Natural killer cell treated with Interleukin-12 subunit alpha and Interleukin-12 subunit beta and Interleukin-15 and Interleukin-18, amount 100 ng/mL, for 72 hours (primary cell): ENCODE measurements at places on chromosomes 4 and X.
A peak's percentile ranks its signal among the peaks of the same experiment; 100 is the strongest.

DNA sequence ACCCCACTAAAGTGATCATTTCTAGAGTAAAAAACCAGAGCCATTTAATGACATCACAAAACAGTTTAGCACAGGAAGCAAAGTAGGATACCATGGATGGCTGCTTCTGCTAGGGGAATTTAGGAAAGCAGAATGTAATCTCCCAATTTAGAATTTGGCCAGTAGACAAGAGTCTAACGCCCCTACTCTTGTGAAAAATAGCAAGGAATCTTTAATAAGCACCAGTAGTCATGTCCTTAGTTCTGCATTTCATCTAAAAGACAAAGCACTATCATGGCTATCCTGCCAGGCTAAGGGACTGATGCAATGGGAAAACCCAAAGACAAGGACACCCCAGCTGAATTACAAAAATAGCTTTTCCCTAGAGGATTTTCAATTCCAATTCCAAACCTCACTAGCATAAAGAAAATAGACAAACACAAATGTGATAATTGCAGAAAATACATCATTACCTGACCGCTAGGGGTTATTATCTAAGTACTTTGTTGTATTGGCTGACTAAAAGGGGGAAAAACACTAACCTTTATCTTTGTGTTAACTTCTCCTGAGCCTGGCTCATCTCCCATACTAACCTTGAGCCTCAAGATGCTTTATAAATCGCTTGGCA is 2.6 kb upstream of the AMMECR1 start:
- no peak for DNase-seq

DNA sequence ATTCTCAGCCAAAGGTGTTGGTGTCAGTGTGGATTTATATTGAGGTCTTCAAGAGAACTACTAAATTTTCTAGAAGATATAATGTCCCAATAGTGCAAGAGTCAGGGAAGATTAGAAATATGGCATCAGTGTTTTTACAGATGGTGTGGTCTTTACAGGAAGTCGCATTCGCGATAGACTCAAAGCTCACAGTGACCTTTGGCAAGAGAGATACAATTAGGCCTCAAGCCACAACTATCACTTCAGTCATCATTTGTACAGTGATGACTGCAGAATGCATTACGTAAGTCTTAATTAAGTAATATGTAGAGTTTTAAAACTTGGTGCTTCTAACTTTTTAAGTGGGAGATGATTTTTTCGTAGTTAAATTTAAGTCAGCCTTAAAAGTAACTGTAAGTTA is 237.2 kb upstream of the FSTL5 start:
- DNase-seq, result no peak

DNA sequence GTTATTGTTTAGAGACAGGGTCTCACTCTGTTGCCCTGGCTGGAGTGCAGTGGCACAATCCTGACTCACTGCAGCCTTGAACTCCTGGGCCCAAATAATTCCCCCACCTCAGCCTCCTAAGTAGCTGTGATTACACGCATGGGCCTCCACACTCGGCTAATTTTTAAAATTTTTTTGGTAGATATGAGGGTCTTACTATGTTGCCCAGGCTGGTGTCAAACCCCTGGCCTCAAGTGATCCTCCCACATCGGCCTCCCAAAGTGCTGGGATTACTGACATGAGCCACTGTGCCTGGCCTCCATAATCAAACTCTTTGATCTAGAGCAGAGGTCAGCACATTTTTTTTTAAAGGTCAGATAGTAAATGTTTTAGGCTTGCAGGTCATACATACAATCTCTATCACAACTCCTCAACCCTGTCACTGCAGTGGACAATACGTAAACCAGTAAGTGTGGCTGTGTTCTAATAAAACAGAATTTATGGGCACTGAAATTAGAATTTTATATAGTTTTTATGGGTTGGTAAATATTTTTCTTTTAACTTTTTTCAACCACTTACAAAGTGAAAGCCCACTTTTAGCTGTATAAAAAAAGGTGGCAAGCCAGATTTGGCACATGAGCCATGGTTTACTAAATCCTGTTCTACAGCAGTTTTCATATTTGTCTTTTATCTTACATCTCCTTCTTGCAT is 105.1 kb upstream of the RAPGEF2 start:
- DNase-seq, result no peak

- no peak for DNase-seq
Observed at GRCh38 chr4:55768291-55768690, 51.3 kb upstream of the EXOC1L start.

- no peak for DNase-seq
Observed at GRCh38 chr4:9765091-9765490, 16.3 kb upstream of the DRD5 start.

DNA sequence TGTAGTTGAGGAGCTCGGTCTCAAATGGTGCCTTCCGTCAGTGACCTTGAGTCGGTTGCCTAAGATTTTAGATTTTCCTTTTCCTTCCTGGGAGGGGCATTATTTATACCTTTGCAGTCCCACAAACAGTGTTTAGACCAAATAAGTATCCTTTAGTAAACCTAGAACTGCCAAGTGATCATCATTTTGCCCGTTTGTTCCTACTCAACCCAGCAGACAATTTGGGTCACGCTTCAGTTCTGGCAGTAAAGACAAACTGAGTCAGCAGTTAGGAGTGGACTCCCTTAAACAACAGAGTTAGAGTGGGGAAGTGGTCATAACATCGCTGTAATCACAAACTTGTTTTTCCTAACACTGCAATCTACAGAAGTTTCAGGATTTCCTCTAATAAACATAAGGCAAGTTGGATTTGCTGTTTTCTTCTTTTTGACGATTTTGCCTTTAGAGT is 777 bp upstream of the WDFY3 start:
- DNase-seq, result no peak

DNA sequence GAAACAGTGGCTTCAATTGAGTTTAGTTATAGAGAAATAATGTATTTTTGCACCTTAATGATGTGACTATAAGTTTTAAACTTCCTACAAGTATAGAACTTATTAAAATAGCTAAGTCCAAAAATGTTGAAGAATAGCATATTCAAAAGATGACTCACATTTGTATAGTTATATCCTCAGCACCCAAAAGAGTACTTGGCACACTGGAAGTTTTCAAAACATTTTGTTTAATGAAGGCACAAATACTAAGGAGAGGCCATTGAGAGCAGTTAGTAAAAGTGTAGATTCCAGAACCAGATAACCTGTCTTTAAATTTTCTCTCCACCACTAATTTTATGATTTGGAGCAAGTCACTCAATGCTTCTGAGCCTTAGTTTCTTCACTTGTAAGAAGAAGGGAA is 226.9 kb upstream of the MID1 start:
- DNase-seq, result no peak

DNA sequence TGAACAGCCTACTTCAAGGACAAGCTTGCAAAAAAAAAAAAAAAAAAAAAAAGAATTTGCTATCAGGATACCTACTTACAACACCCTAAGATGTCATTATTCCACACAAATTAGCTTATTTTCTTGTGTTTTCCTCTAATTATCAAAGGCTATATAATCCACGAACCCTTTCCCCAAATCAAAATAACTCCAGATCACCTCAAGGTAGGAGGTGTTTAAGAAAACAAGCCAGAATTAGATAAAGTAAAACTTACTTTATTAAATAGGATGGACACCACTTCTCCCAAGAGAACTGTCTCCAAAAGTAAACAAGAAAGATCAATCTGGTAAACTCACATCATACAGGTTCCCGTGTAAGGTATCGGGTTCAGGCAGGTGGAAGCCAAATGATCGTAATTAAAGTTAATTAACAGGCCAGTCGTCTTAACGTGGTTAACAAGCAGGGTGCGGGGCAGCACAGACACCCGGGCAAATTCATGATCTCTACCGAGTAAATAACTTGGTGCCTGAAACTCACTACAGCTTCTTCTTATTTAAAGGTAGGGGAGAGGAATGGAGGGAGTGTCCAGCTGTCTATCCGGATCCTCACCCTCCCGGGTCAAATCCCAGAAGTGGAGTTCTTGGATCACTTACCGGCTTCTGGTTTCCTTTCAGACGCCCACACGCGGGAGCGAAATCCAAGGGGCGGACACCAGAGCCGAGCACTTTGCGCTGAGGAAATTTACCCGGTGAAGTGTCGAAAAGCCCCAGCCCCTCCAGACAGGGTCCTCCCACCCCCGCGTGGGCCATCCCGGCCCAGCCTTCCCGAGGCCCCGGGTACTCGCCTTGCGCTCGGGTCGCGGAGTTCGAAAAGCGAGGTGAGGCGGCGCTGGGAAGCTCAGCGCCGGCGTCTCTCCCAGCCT is 708 bp downstream of the ARAP2 start:
- DNase-seq, result peak; percentile 78

- no peak for DNase-seq
Observed at GRCh38 chrX:140091125-140091886, 126.0 kb upstream of the CXorf66 start.

DNA sequence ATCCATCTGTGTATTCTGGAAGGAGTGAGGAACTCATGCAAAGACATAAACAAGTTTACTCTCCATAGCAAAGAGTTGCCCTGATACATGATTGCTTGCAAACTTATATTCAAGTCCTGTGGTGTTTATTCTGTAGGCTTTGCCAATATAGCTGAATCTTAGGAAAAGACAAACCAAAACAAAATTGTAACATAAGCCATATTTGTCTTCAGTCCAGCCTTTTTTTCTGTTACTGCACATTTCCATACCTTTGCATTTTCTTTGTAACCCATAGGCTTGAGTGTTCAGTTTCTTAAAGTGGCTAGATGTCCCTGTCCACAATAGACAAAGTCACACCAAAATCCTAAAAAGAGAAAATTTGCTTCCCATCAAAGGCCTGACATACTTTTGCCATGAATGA is 120.4 kb downstream of the PPARGC1A start:
- no peak for DNase-seq

DNA sequence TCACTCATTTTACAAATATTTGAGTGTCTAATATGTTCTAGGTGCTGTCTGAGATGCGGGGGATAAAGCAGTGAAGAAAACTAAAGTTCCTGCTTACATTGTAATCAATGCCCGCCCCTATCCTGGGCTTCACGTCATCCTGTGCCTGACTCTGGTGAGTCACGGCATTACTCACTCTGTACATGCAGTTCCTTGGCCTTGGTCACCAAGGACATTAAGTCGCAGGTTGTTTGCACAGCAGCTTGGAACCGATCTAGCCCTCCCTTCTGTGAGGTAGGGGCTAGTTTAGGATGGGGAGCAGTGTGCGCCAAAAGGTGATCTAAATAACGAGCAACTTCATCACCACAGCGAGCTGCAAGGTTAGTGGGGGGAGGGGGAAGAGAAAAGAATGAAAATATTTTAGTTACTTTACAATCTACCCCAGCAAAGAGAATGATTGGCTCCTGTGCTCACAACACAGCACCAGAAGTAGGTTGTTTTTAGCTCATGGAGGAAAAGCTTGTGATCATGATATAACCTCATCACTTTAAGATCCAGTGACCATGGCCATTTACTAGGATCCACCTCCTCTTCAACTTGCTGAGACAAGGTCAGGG is 48.0 kb upstream of the HDAC8 start:
- DNase-seq, result no peak

- DNase-seq, result no peak
Observed at GRCh38 chrX:23610495-23610894, 56.8 kb upstream of the PRDX4 start.

GRCh38 chr4:150126201-150126863 is 48.1 kb downstream of the DCLK2 start:
- DNase-seq, result no peak

- no peak for DNase-seq
Observed at GRCh38 chrX:13419276-13419675, 99.4 kb upstream of the ATXN3L start.

DNA sequence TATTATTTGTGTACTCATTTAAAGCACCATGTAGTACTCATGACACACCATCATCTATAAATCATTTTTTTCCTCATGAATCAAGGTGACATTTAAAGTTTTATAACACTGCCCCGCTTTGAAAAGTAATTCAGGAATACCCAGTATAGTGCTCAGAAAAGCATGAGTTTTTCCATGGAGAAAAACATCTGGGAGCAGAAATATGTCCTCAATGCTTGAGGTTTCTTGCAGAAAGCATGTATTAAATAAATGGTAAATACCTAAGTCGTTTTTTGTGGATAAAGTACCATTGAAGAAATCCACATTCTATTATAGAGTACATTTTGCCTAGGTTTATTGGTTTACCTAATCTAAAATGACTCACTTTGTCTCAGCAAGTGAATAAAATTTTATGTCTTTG is 66.2 kb downstream of the UBA6 start:
- DNase-seq, result no peak

- no peak for DNase-seq
Observed at GRCh38 chrX:69110116-69110530, 55.1 kb downstream of the PJA1 start.

DNA sequence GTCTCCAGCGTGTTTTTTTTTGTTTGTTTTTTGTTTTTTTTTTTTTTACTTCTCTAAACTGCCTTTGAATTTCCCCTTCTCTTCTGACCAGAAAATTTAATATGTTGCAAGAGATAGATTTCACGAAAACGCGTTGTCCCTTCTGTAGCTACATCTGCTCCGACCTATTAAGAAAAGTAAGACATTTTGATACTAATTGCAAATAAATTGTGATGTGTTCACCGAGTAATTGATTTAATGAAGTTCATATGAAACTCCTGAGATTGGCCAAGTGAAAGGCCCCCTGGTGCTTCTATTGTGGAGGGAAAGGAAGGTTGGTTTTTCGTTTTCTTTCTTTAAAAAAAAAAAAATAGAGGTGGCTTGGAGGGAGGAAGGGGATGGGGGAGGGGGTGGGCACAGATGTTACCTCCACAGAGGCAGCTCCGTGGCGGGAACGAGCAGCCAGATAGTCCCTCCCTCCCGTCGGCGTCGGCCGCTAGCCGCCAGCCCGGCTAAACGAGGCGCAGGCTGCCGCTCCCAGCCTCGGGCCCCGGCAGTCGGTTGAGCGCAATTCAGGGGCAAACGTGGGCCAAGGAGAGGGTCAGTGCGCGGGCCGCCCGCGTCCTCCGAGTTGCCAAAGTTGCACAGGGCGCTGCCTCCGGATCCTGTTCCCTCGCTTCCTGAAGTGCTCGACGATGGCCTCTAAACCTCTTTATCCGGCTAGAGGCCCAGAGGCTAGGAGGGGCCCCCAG is 139.1 kb upstream of the ZIC3 start:
- DNase-seq, result no peak

DNA sequence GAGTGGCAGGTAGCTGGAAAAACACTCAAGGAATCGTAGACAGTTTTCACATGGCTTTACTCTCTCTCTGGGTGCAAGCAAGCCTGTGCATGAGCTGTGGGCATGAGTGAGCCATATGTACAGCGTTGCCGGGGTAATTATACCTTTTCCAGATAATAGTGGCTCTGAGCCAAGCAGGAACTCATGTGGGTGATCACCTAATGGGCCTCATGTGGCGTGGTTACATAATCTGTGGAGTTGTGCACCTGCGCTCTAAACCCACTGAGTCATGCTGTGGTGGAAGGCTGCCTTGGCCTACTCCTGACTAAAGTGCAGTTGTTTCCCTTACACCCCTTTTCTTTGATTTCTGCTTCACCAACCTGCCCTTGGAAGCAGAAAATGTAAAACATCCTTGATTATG is 1564.5 kb upstream of the PCDH10 start:
- DNase-seq, result no peak
